Nasal cavity respiratory epithelium epithelial cell of viscerocranial mucosa (primary cell): ENCODE measurements at places on chromosomes 6 and 20. TPM values are rescaled to one million over a fixed set of nuclear protein-coding genes. Genes with fewer than 3 reads are reported as not detected.

Gene PSORS1C2
- not detected in 2 replicates for total RNA-seq

Gene VIP
- total RNA-seq: under 0.01 and 0.14 TPM in 2 replicates

Gene TRIM10
- total RNA-seq: not detected in 2 replicates

Gene LKAAEAR1
- not detected in 2 replicates for total RNA-seq

Gene RSPH3
- 6.8 and 16.0 TPM in 2 replicates for total RNA-seq

Gene LY86
- not detected in 2 replicates for total RNA-seq
